ENCODE measurements at places on chromosomes 11 and 22. TPM values are rescaled to one million over a fixed set of nuclear protein-coding genes. Genes with fewer than 3 reads are reported as not detected.
A peak's percentile ranks its signal among the peaks of the same experiment; 100 is the strongest.

DNA sequence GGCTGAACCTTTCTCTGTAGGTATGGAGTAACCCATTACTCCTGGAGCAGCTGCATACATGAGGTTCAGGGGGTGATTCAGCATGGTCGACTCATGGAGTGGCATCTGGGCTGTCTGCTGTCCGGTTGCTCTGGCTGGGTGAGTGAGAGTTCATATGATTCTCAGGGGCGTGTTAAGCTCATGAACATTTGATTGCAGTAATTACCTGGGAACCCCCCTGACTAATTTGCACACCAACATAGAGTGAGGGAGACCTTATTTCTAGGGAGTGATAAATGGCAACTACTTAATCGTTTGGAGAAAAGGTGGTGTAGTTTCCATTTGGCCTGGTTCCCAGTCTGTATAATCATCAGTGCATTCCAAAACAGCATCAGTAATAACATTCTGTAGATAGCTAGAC is 661.9 kb downstream of the ETS1 start:
- no peak for DNase-seq

Gene GRIK4
- total RNA-seq = 0.66 TPM

- DNase-seq = no peak
These were observed 21.2 kb downstream of the PACSIN2 start for GRCh38 chr22:42993651-42994275.

DNA sequence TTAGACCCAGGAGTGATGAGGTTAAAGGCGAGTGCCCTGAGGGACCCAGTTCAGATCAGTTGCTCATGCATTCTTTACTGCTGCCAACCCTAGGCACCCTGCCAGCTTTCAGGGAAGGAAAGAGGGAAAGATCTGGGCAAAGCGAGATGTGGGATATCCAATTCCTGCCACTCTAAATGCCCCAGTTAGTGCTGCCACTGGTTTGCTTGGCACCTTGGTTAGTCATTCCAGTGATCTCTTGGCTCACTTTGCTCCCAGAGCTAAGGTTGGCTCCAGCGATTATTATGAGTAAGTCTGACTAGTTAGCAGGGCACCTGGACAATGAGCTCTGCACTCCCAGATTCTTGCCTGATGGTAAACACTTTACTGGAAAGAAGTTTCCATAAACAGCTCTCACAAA is 85.0 kb downstream of the INSC start:
- peak; percentile 66 for DNase-seq

Gene GUCY1A2
- 5.3 TPM for total RNA-seq
